ENCODE measurements at places on chromosomes 16 and 17. TPM values are rescaled to one million over a fixed set of nuclear protein-coding genes. Genes with fewer than 3 reads are reported as not detected.
A peak's percentile ranks its signal among the peaks of the same experiment; 100 is the strongest.

Gene FA2H
- 0.80 TPM for total RNA-seq

Gene CSH2
- not detected for total RNA-seq

Gene KIF19
- not detected for total RNA-seq

Gene KRT34
- total RNA-seq: not detected

Gene MARCHF10
- total RNA-seq: 0.84 TPM

Gene DBF4B
- 6.7 TPM for total RNA-seq

Gene TLCD2
- 9.1 TPM for total RNA-seq

- H3K27me3 ChIP-seq: no peaks in the 10 kb centered on the region
- peaks cover 6% of the 10 kb centered on the region for H3K4me1 ChIP-seq
- H3K27ac ChIP-seq: no peak overlapping the region
- DNase-seq: no peak
These were observed 297 bp upstream of the SLFN13 start for GRCh38 chr17:35448899-35449227.

DNA sequence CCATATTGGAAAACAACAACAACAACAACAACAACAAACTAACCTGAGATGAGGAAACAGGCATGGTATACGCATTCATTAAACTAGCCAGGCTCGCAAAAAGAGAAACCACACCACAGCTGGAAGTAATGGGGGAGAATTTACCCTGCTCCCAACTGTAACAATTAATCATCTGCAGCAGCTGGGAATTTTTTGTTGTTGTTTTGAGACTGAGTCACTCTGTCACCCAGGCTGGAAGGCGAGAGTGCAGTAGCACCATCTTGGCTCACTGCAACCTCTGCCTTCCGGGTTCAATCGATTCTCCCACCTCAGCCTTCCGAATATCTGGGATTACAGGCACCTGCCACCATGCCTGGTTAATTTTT, 16.3 kb downstream of the PRPSAP1 start:
- no peak overlapping the region for H3K4me3 ChIP-seq
- H3K4me1 ChIP-seq: no peaks in the 10 kb centered on the region
- DNase-seq: no peak
- H3K27me3 ChIP-seq: no peaks in the 10 kb centered on the region
- no peak overlapping the region for H3K27ac ChIP-seq

- no peaks in the 10 kb centered on the region for H3K27me3 ChIP-seq
- no peak overlapping the region for H3K4me3 ChIP-seq
- no peaks in the 10 kb centered on the region for H3K36me3 ChIP-seq
- no peaks in the 10 kb centered on the region for H3K4me1 ChIP-seq
These were observed 8.4 kb downstream of the PER1 start for GRCh38 chr17:8143581-8144400.

GRCh38 chr17:41941168-41941567, 10.8 kb downstream of the ODAD4 start:
- no peak overlapping the region for H3K27ac ChIP-seq
- H3K36me3 ChIP-seq: no peaks in the 10 kb centered on the region
- no peak for DNase-seq
- no peaks in the 10 kb centered on the region for H3K27me3 ChIP-seq
- no peaks in the 10 kb centered on the region for H3K4me1 ChIP-seq

DNA sequence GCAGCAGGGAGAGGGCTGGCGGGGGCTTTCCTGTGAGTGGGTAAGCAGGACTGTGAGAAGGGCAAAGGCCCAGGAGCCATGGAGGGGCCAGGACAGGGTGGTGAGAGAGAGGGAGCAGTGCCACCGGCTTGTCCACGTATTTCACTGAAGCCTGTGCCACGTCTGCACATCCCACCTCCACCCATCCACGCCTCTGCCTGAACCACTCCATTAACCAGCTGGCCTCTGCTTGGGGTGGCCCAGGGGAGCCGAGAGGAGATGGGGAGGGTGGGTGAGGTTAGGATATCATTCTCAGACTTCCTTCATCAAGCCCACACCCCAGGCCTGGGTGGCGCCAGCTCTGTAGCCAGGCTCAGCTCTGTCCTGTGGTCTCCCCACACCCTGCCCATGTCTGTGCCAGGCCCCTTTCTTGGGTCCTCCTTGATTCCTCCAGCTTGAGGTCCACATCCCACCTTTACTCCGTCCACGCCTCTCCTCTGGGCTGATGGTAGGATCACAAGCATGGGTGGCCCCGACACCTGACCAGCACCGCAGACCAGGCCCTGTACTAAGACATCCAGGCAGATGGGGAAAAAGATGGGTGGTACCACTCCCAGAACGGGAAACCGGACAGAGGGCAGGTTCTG, 3.2 kb upstream of the FN3K start:
- no peaks in the 10 kb centered on the region for H3K27me3 ChIP-seq
- no peaks in the 10 kb centered on the region for H3K36me3 ChIP-seq
- peaks cover 6% of the 10 kb centered on the region for H3K4me1 ChIP-seq
- DNase-seq: no peak

DNA sequence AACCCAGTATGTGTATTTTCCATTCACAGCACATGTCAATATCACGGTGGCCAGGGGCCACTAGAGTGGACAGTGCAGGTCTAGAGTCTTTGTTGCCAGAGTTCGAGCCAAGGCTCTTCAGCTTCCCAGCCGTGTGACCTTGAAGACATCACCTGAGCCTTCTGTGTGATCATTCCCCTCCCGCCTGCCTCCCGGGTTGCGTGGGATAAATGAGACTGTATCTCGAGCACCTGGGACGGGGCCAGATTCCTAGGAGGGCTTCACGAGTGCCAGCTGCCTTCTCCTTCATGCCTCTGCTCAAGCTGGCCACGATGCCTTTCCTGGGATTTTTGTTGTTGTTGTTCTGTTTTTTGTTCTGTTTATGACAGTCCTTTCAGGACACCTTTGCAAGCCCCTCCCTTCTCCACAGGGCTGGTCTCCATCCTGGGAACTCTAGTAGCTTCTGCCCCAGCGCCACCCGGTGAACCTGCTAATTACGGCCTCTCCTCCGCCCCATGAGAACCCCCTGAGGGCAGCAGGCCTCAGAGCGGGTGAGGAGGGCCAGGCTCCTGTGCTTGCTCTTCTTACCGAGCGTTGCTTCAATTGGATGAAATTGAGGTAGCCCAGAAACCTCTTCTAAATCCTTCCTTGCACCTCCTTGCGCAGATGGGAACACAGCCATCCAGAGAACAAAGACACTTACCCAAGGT, 3.9 kb downstream of the SPNS2 start:
- no peak overlapping the region for H3K27ac ChIP-seq
- DNase-seq: no peak
- H3K36me3 ChIP-seq: no peaks in the 10 kb centered on the region
- peaks cover 11% of the 10 kb centered on the region for H3K4me1 ChIP-seq
- no peak overlapping the region for H3K4me3 ChIP-seq

- H3K27ac ChIP-seq: no peak overlapping the region
- H3K4me1 ChIP-seq: peaks cover 12% of the 10 kb centered on the region
- peak; percentile 47 for DNase-seq
- no peaks in the 10 kb centered on the region for H3K27me3 ChIP-seq
- H3K4me3 ChIP-seq: peak overlapping the region; percentile 83
These were observed 744 bp downstream of the CMIP start for GRCh38 chr16:81445143-81445961.

DNA sequence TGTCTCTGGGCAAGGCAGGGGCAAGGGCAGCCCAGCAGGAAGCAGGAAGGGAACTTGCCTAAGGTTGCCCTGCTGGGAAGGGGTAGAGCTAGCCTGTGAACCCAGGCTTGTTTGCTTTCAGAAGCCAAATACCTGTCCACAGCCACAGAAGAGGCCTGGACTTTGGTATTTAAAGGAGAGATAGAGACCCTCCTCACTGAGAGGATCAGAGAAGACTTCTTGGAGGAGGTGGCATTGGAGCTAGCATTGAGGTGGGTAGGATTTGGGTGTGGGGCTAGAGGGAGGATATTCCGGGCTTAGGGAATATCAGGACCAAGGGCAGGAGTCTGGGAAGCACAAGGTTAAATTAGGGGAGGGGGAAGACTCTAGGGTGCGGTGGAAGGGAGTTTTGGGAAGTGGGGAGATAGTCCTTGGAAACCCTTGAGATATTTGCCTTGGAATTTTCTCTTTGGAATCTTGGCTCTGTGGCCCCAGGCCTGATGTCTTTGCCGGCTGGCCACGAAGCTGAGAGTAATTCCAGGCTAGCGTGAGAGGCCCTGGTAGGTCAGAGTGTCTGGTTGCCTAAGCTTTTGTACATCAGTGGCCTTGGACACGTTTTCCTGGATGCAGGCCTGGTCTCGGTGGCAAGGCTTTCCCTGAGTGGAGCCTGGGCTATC, 13.1 kb upstream of the ETV4 start:
- H3K27ac ChIP-seq: no peak overlapping the region
- H3K4me1 ChIP-seq: no peaks in the 10 kb centered on the region
- H3K4me3 ChIP-seq: no peak overlapping the region
- no peak for DNase-seq
- no peaks in the 10 kb centered on the region for H3K36me3 ChIP-seq
- no peaks in the 10 kb centered on the region for H3K27me3 ChIP-seq

DNA sequence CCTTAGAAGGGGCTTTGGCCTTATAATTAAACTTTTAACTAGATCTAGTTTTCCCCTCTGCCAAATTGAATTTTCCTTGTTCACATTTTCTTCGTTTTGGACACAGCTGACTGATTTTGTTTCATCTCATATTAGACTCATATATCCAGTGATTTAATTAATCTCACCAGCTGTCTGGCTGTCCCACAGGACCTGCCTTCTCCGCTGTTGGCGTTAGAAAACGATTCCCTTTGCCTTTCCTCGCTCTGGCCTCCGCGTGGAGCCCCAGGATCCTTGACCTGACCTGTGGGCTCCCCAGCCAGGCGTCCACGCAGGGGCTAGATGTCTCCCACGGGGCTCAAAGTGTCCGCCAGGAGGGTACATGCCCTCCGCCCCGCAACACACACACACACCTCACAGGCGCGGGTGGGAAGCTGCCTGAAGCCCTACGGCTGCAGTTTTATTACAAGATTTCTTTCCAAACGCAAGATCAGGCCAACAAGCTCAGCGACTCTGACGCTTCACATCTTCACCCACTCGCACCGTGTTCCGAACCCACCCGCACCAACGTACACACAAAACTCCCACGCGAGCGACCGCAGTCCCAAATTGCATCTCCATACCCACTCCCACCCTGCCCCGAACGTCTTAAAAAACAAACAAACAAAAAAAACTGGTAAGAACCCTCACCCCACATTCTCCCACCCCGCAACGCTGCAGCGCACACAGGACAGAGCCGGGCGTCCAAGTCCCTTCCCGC, 1.1 kb downstream of the RPRML start:
- no peak for DNase-seq
- no peaks in the 10 kb centered on the region for H3K36me3 ChIP-seq
- H3K27ac ChIP-seq: no peak overlapping the region
- peaks cover 2% of the 10 kb centered on the region for H3K4me1 ChIP-seq
- peak overlapping the region; percentile 45 for H3K4me3 ChIP-seq
- H3K27me3 ChIP-seq: no peaks in the 10 kb centered on the region

- H3K27me3 ChIP-seq: no peaks in the 10 kb centered on the region
- peak overlapping the region; percentile 67 for H3K4me3 ChIP-seq
- no peaks in the 10 kb centered on the region for H3K4me1 ChIP-seq
- no peaks in the 10 kb centered on the region for H3K36me3 ChIP-seq
- no peak for DNase-seq
- H3K27ac ChIP-seq: peak overlapping the region; percentile 24
These were observed 968 bp downstream of the CEP112 start for GRCh38 chr17:66190738-66191592.
